ENCODE measurements at places on chromosomes 11 and 22. TPM values are rescaled to one million over a fixed set of nuclear protein-coding genes. Genes with fewer than 3 reads are reported as not detected.

GRCh38 chr11:57338142-57338541, at the start of gene P2RX3:
P2RX3 (plus strand) TSS chr11:57338352; CDS start chr11:57338551, 199 bp downstream.
- DNase-seq: no peak

- DNase-seq: no peak
Observed at GRCh38 chr11:90318651-90319050, 95.8 kb upstream of the CHORDC1 start.

The NCF4 gene
- polyA plus RNA-seq: 9.2 TPM

The EHF gene
- 14.7 TPM for polyA plus RNA-seq

The F2 gene
- polyA plus RNA-seq: 0.28 TPM

GRCh38 chr11:46352063-46352841, 5.0 kb downstream of the DGKZ start:
- DNase-seq: peak; percentile 63

DNA sequence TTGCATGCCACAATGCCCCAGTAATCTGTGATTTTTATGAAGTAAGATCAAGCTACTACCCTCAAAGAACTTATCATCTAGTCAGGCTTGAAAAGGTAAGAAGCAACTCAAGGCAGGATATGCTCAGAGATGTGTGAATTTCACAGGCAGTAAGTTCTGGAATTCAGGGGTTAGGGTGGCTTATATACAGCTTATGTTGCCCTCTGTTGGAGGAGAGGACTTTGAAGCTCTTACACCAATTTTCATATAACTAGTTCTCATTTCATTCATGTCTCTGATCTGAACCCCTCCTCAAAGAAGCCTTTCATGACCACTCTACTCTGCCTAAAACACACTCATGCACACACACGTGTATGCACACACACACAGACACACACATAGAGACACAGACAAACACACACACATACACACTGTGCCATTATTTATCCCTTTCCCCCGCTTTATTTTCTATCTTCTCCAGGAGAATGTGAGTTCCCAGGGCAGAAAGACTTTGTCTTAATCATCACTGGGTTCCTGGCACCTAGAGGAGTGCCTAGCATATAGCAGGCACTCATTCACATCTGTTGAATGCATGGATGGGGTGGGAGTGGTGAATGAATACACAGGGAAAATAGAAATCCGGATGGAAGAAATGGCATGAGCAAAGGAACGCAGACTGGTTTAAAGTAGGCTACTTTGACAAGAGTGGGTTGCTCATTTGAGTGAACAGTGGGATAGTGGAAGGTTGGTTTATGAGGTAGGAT, 220.7 kb upstream of the ZBED5 start:
- DNase-seq: no peak

The ABCG4 gene
- 1.2 TPM for polyA plus RNA-seq

DNA sequence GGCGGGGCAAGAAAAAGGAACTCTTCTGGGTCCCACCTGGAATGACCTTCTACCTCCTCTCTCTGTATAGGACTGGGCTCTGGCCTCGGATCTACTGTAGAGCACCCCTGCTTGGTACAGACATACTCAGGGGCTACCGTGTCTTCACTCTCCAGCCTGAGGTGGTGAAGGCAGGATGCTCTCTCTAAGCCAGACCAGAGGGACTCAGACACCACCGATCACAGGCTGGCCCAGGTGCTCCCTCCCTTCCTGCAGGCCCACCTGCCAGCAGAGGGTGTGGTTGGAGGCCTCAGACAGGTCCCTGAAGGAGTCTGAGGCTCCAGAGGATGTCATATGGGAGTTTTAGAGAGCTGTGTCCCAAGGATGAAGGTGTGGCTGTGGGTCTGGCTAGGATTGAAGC, 4.1 kb downstream of the NHERF4 start:
- DNase-seq: no peak

GRCh38 chr11:121740902-121741301, 288.1 kb upstream of the SORL1-AS1 start:
- DNase-seq: no peak

GRCh38 chr11:113977701-113978100, 2.8 kb downstream of the HTR3A start:
- no peak for DNase-seq

The C22orf31 gene
- 1.5 TPM for polyA plus RNA-seq

GRCh38 chr11:126647735-126648134, 292.2 kb downstream of the ST3GAL4 start:
- DNase-seq: no peak

DNA sequence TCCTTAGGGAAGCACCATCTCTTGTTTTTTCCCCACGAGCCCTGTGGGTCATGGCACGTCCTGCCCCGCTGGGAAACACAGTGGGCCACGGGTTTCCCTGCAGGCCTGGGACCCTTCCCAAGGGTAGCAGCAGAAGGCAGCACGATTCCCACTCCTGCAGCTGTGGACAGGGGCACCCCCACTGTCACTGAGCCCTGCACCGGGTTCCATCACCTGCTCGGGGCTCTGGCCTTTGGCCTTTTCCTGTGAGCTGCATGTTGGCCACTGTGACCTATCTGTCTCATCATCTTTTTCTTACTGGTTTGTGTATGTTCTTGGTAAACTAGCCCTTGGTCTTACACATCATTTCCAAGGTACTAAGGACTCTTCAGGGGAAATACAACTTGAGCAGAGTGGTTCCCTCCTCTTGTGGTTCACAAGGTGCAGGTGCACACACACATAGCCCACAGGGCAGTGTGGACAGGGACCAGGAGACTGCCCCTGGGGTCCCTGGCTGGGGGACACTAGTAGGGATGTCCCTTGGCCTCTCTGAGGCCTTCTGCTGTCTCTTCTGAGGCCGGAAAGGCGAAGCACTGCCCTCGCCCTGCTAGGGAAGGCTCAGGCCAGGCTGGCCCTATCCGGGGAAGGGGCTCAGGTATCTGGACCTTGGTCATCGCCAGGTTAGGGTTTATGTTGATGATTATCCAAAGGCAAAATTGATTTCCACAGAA, 19.0 kb upstream of the TXNRD2 start:
- no peak for DNase-seq

The SYT13 gene
- 25.5 TPM for polyA plus RNA-seq

DNA sequence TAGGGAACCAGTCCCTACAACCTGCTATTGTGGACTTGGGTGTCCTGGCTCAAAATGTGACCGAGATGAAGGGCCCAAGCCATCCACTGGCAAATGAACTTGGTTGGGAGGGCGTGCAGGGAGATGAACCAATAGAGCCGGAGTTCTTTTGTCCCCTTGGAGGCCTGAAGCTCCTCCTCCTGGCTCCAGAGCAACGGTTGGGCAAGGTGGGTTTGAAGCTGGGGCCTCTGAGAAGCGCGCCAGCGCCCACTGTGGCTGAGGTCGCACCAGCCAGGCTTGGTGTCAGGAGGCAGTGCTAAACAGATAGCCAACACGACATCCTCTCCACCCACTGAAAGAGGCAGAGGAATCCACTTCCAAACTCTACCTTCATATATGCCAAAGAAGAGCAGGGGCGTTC, 36.0 kb upstream of the PACSIN2 start:
- no peak for DNase-seq

DNA sequence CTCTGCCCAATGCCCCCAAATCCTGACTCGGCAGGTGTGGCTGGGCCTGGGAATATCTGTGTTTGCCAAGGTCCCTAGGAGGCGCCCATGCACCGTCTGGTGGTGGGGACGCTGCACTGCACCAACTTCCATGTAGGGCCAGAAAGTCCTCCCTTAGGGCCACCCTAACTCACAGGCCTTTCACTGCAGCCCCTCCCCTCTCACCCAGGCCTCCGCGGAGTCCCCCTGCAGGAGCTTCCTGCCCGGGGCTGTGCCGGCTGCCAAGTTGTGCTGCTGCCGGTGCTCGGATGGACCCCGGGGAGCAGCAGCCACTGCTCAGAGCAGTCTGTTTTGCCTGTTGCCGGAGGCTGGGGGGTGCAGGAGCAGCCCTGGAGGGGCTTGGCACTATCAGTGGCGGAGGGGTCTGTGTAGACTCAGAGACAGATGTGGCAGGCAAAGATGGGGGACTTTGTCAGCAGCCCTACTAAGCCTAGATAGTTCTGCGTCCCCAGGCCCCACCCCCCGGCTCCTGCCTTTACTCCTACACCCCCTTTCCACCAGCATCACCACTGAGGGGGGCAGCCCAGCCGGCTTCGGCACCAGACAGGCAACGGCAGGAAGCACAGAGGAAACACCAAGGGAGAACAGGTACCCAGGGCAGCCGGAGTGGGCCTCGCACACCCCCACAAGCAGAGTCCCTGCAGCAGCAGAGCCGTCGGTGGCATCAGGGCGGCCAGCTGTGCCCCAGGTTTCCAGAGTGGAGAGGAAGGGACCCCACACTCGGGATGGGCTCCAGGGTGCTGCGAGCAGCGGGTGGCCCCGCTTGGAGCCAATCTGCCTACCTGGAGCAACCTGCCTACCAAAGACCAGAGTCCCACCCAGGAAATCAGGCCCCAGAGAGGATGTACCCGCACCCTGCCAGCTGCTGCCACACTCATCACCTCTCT, 124.3 kb downstream of the TRIM29 start:
- peak; percentile 49 for DNase-seq

The STIP1 gene
- polyA plus RNA-seq: 109 TPM

DNA sequence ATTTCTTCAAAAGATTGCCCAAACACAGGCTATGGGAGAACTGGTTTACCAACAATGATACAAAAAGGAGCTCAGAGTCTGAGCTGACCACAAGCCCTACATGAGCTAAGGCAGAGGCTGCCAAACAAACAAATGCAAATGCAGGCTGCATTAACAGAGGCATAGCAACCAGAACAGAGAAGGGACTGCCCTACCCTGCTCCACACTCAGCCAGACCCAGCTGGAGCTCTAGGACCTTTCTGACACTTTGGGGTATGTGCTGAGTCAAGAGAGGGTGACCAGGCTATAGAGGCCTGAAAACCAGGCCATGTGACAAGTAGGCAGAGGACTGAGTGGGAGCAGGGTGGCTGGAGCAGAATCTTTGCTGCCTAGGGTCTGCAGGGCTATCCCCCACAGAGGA, 17.8 kb upstream of the P2RY2 start:
- DNase-seq: no peak

GRCh38 chr11:105236664-105237063, 97.1 kb upstream of the CARD18 start:
- DNase-seq: no peak

GRCh38 chr11:60838132-60838531, 3.8 kb upstream of the CCDC86 start:
- no peak for DNase-seq

The GALNT18 gene
- polyA plus RNA-seq: 3.7 TPM

The LRRC74B gene
- 0.22 TPM for polyA plus RNA-seq

DNA sequence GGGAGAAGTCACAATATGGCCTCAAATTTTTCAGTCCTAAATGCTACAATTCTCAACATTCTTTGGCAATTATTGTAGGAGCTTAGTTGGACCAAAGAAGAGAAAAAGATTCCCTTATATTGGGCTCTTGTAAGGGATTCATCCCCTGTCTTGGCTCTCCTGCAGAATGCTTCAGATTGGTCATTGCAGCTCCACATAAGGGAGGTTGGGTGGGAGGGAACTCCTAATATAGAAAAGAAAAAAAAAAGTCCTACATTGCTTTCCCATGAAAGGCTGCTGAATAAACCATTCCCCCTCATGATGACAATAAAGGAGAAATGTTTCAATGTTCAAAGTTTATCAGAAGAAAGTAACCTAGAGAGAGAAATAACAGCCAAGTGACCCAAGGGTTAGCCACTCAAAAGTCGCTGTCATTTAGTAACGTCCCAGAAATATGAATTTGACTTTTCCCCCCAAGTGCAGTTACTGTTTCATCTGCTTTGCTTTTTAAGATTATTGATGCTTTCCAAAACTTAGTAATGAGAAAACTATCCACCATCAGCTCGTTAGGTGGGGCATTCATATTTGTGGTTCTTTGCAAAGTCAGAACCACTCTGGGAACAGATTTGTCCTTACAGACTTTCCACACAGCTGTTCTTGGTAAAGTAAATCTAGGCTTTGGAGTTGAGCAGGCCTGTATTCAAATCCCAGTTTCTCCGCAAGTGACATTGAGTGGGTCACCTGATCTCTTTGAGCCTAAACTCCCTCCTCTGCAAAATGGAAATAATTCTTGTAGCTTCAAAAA, 5.0 kb upstream of the SLC1A2 start:
- DNase-seq: no peak

GRCh38 chr11:111206472-111206871, 39.1 kb upstream of the POU2AF2 start:
- DNase-seq: no peak

The ELMOD1 gene
- polyA plus RNA-seq: 0.43 TPM

The CD3D gene
- 7.4 TPM for polyA plus RNA-seq

DNA sequence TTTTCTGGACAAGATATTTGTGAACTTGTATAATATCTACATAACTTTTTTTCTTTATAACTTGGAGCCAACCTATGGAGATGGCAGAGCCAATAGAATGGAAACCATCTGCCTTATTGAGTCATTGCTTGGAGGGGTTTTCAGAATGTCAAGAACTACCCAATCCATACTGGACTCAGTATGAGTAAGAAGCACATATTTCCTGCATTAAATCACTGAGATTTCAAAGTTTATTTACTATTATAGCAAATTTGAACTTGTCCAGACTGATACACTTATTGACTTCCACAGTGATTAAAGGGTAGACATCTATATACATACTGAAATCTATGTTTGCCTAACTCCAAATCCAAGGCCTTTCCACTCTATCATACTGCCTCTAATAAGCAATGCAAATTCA, 704.0 kb downstream of the KCNA4 start:
- no peak for DNase-seq

GRCh38 chr11:128942817-128943427, at the start of gene TP53AIP1:
TP53AIP1 (minus strand) TSS chr11:128942871; CDS start chr11:128937818, 5,053 bp downstream.
- DNase-seq: no peak

DNA sequence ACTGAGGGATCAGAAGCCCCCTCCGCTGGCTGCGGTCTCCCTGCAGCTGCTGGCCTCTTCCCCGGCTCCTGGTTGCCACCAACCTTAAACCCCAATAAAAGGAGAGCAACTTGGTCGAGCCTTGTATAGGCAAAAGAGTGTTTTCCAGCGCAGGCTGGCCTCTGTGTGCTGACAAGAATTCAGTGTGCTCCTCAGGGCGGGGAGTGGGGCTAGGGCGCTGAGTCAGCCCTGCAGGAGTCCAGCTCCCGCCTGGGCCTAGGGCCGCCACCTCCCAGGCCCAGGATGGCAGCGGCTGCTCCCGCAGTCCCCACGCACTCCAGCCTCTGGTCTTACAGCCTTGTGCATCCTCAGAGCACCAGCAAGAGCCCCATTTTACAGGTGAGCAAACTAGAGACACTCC, at the start of gene SHISAL1:
TSS of gene SHISAL1 (minus strand) at position 186 of the 400 bp plus-strand sequence. CDS start 12,006 bp downstream, outside the sequence.
- no peak for DNase-seq

DNA sequence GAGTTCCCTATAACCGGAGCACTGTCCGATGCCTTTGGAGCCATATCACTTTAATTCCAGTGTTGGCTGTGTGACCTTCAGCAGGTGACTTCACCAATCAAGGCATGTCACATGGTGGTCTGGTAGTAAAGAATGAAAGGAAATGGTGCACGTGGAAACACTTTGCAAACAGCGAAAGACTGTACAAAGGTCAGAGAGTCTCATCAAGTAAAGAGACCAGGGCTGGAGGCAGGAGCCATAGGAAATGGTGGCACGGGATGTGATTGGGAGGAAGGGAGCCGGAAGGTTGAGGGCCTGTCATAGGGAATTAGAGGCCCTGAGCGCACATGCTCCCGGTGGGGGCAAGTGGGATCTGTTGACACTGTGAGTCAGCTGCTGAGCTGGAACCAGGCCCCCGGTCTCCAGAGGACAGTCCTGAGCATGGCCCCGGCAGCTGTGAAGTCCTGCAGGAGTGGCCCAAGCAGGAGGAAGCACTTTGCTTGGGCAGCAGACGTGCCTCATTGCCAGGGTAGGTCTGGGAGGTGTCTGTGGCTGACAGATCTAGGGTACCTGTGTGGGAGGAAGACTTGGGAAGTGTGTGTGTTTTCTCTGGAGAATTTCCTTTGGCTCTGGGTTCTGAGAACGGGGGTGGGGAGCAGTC, 2.0 kb downstream of the DAGLA start:
- DNase-seq: peak; percentile 93

The BAIAP2L2 gene
- 119 TPM for polyA plus RNA-seq

The LRRC55 gene
- 2.5 TPM for polyA plus RNA-seq

The SCUBE1 gene
- polyA plus RNA-seq: 4.4 TPM

The PACSIN3 gene
- 44.7 TPM for polyA plus RNA-seq

Measured in large intestine (tissue), 12 donors.